ENCODE measurements at places on chromosomes 13 and 19.
A peak's percentile ranks its signal among the peaks of the same experiment; 100 is the strongest.

DNA sequence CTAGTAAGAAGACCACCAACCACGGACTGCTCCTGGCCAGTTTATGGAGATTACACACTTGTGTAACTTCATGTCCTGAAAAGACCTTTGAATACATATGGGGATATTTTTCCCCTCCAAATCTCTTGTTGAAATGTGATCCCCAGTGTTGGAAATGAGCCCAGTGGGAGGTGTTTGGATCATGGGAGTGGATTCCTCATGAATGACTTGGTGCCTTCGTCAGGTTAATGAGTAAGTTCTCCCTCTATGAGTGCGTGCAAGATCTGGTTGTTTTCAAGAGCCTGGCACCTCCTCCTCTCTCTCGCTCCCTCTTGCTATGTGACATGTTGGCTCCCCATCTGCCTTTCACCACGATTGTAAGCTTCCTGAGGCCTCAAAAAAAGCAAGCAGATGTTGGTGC, 769.0 kb upstream of the SLITRK1 start:
- no peak for DNase-seq

GRCh38 chr19:40191836-40192646, 815 bp downstream of the MAP3K10 start:
- peak; percentile 34 for DNase-seq

DNA sequence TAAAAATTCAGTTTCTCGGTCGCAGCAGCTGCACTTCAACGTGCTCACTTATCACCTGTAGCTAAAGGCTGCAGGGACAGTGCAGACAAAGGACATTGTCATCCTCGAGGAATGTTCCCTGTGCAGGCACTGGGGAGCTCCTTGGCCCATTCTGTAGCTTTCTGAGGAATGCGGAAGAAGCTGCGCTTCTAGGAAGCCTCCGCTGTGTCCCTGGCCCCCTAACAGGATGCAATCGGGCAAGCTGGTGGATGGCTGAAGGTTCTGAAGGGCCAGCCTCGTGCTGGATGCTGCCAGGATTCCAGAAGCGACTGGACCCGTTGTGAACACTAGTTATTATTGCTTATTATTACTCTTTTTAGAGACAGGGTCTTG, 8.1 kb downstream of the ANO8 start:
- no peak for DNase-seq

DNA sequence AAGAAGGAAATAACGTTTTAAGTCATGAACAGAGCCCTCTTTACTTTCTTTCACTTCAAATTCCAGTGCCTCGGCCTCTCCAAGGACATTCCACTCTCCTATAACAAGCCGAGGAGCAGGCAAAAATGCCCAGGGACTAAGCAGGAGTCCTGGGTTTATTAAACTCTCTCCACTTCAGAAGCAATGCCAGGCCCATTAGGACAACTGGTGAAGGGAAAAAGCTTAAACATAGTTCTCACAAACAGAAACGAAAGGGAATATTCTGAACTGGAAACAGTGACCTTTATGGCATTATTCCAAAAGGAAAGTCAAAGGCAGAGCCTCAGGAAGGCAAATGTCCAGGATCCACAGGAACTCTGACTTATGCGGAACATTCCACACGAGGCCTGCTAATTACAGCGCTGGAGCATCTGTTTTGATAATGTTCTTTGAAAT, 30.9 kb upstream of the MED4 start:
- no peak for DNase-seq

DNA sequence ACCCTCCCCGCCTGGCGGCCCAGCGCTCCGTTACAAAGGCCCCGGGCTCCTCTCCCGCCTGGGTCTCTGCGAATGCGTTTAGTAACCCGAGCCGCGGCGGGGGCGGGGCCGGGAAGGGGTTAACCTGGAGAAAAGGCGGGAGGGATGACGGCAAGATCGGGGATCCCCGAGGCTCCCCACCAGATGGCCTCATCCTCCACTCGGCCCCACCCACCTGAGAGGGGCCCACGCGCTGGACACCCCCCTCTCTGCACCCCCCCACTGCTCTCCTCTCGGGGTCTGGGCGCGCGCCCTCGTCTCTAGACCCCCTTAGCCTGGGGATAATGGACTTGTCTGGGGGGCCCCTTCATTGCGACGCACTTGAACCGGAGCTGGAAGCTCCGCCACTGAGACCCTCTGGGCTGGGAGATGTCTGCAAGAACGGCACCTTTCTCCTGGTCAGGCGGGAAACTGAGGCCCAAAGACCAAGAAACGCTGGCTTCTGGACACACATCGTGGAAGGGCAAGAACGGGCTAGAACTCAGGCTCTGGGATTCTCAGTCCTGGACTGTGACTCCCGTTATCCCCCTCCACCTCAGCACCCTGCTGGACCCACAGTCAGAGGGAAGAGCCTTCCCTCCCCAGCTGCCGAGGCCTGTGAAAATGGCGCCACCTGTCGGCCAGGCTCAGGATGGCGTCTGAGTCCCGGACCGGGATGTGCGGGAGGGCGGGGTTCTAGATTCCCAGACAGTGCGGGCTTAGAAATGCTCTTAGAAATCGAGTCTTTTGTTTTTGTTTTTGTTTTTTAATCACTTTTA, 2.9 kb upstream of the LTBP4 start:
- peak; percentile 91 for DNase-seq

- DNase-seq, result no peak
These were observed 76.6 kb upstream of the PCDH9 start for GRCh38 chr13:67306742-67307141.

DNA sequence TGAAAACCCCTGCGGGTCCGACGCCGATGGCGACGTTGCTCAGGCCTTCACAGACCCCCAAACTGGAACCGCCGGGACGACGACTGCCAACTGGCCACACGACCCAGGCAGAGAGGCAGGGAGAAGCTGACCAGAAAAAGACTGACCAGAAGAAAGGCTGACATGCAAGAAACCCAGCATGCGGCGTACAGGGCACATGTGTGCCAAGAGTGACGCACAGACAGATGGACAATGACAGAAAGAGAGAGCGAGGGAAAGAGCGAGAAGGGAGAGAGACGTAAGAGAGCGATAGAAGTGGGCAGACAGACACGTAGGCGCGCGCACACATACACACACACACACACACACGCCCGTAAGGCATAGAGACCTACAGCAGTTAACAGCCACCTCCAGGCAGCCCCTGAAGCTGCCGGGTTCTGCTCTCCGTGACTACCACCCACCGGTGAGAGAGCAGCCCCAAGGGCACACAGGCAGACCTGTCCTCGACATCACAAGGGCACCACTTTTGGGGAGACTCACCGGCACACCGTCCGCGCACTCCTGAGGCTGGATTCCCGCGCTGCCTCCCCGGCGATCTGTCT, 67.2 kb upstream of the ZNF527 start:
- DNase-seq, result no peak

- DNase-seq, result no peak
These were observed 11.4 kb upstream of the ZNF135 start for GRCh38 chr19:58047672-58048071.

DNA sequence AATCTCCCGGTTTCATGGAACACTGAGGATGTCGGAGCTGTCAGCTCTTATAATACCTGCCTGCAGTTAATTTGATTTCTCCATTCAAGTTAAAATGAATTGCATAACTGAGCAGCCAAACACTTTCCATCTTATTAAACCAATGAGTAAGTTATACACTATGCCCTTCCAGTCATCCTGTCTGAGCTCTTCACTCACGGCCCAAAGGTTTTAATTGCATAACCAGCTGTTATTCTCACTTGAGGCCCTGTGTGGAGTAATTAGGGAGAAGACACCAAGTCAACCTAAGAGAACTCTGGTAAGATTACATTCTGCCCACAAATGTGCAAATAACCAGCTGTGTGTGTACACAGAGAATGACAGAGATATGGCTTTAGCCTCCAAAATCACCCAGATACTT, 303.5 kb downstream of the TBC1D4 start:
- DNase-seq, result no peak

- DNase-seq, result no peak
These were observed 10.7 kb downstream of the ZNF470 start for GRCh38 chr19:56577719-56578602.

DNA sequence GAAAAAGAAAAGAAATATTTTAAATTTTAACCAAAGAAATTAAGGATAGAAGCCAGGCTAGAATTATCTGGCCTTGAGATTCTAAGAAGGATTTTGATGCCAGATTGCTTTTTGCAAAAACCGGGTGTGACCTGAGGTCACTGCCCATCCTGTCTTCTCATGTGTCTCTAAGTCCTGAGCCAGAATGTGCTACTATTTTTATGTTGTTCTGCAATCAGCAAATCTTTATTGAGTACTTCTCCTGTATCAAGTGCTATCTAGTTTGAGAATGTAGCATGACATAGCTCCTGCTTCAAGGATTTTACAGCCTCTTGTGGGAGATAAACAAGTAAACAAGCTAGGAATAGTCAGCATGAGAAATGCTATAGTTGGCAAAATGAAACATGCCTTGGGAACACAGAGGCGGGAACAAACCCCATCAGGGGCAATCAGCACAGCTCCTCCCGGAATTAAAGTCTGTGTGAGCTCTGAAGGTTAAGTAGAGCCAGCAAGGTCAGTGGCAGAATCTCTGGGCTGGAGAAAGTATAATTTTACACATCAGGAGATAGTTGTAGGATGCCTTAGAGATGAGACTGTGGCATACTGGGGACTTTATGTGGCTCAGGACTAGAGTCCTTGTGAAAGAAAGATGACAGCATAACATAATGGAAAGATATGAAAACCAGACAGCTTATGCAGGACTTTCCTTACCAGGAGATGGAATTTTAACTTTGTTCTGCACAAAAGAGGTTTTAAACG, 899.5 kb upstream of the SLC10A2 start:
- DNase-seq, result no peak

GRCh38 chr13:74062933-74063332, 71.3 kb downstream of the KLF12 start:
- DNase-seq, result peak; percentile 46

GRCh38 chr13:35784286-35784951, 307.9 kb upstream of the MAB21L1 start:
- DNase-seq, result no peak

DNA sequence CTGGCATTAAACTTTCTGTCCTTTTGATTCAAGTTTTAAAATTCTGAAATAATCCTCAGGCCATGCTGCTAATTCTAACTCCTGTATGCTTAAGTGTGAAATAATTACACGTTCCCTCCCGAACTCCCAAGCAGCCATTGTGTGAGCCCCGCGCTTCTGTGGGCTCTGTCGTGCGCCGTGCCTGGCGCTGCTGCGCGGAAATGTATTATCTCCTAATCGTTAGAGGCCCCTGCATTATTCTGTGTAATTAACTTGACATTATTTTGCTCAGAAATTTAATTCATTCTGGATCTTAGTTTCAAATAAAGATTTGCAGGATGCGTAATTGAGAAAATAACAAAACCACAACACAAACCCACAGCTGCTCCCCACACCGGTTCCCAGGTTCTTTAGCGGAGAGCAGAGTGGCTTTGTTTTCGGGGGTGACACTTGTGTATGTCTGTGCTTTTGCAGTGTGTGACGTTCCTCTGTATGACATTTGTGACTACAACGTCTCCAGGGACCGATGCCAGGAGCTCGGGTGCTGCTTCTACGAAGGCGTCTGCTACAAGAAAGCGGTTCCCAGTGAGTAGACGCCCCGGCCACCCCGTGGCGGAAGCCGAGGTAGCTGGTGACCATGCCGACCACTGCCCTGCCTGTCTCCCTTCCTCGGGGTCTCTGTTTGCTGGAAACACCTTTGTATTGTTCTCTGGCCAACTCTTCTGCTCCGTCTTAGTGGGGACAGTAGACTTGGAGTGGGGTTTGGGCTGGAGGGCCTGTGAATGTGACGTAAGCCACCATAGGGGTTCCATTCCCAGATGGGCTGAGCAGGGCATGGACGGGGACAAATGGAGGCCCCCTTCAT, 7.5 kb downstream of the TEX29 start:
- DNase-seq, result no peak

GRCh38 chr19:5356428-5356827, 15.8 kb upstream of the PTPRS start:
- no peak for DNase-seq
